ENCODE measurements at places on chromosomes 2 and 18.

DNA sequence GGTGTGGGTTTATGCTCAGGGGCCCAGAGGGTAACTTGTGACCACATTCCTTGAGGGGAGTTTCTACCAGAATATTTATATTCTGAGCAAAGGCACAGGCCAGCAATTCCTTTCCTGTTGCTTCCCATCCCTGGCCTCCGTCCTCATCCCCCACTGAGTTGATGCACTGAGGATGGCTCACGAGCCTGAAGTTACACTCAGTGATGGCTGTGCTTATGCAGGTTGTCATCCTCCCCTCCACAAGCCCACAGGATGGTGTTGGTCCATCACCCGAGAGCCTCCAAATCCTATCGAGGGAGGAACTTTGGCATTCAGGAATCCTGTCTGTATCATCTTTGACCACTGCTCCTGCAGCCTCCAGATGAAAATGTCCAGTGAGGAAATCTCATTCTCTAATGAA is 28.4 kb upstream of the FHOD3 start:
- DNase-seq, result no peak

GRCh38 chr2:207107551-207107950 is 58.2 kb downstream of the KLF7 start:
- no peak for DNase-seq

GRCh38 chr2:70977605-70978205 is 725 bp upstream of the ANKRD53 start:
- DNase-seq, result no peak

- DNase-seq, result no peak
Observed at GRCh38 chr2:63875131-63875527, 33.4 kb downstream of the UGP2 start.

GRCh38 chr18:30406728-30407127 is 635.8 kb downstream of the DSC3 start:
- no peak for DNase-seq

DNA sequence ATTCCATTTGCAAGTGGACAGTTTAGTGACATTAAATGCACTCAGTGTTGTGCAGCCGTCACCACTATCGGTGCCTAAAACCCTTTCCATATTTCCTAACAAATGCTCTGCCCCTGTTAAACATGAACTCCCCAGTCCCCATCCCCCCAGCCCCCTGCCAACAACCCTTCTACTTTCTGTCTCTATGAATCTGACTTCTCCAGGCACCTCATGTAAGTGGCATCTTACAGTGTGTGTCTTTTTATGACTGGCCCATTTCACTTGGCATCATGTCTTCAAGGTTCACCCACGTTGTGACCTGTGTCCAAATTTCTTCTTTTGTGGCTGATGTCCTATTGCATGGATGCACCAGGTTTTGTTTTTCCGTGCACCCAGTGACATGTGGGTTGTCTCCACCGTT is 140.9 kb upstream of the GPC1 start:
- DNase-seq, result no peak

- DNase-seq, result no peak
Observed at GRCh38 chr2:45728458-45728942, 77.0 kb downstream of the PRKCE start.

GRCh38 chr2:25259737-25260124 is 82.0 kb downstream of the DNMT3A start:
- DNase-seq, result no peak

GRCh38 chr2:202306034-202306433 is 40.5 kb downstream of the NOP58 start:
- no peak for DNase-seq

GRCh38 chr18:55753643-55754263 is 165.8 kb upstream of the TCF4 start:
- no peak for DNase-seq

GRCh38 chr2:68134554-68134953 is 23.1 kb upstream of the PNO1 start:
- no peak for DNase-seq

DNA sequence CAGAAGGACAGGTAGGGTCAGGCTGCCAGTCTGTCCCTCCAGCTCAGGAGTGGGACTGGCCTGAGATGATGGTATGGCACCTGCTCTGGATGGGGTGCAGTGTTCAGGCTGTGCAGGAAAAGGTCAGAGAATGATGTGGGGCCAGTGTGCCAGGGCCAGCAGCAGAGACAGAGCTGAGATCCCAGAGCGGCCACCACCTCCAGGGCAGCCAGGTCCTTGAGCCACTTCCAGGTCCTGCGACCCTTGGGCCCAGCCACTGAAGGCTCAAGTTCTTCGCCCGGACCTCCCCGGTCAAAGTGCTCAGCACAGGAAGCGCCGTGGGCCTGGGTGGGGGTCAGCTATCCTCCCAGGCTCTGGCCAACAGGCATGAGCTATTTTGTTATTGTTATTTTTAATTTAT is 12.1 kb upstream of the ARMC9 start:
- no peak for DNase-seq

- no peak for DNase-seq
Observed at GRCh38 chr2:44674473-44675284, 266.8 kb upstream of the SIX3 start.

DNA sequence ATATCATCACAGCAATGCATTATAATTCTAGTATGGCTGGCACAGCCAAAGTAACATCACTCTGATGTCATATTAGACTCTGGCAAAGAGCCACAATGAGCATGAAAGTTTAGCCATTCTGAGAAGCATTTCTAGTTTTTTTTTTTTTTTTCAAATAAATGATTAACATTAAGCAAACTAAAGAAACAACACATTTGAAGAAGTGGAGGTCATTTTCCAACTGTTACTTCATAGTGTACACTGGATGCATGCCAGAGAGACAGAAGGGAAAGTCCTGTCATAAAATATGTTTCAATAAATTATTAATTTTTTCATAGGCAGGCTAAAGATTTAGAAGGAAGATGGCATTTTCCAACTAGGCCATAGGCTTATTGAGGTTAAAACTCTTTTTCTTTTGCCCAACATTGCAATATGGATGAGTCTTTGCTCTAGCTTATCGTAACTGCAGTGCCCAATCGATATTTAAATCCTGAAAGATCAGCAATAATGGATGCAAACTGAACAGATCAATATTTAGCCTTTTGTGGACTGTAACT is 1630.4 kb upstream of the ACVR2A start:
- no peak for DNase-seq

- peak; percentile 26 for DNase-seq
Observed at GRCh38 chr2:179264368-179265081, at the start of gene SESTD1. Gene SESTD1 (minus strand): TSS chr2:179264832. CDS start chr2:179191841, 72,991 bp downstream.

DNA sequence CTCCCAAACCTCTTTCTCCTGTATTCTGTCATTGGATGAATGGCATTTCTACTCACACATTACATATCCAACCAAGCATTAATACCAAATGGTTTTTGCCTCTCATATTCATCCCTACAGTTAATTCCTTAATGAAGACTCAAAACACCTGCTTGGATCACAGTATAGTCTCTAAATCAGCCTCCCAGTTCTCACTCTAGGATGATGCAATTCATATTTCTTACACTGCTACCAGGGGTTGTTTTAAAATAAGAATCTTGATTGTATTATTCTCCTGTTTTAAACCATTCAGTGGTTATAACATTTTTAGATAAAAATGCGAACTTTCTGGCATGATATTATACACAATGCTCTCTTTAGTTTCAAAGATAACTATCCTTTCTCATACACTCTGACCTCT is 281.4 kb upstream of the ZEB2 start:
- DNase-seq, result no peak

GRCh38 chr2:189293164-189293563 is 113.6 kb upstream of the COL5A2 start:
- DNase-seq, result no peak

DNA sequence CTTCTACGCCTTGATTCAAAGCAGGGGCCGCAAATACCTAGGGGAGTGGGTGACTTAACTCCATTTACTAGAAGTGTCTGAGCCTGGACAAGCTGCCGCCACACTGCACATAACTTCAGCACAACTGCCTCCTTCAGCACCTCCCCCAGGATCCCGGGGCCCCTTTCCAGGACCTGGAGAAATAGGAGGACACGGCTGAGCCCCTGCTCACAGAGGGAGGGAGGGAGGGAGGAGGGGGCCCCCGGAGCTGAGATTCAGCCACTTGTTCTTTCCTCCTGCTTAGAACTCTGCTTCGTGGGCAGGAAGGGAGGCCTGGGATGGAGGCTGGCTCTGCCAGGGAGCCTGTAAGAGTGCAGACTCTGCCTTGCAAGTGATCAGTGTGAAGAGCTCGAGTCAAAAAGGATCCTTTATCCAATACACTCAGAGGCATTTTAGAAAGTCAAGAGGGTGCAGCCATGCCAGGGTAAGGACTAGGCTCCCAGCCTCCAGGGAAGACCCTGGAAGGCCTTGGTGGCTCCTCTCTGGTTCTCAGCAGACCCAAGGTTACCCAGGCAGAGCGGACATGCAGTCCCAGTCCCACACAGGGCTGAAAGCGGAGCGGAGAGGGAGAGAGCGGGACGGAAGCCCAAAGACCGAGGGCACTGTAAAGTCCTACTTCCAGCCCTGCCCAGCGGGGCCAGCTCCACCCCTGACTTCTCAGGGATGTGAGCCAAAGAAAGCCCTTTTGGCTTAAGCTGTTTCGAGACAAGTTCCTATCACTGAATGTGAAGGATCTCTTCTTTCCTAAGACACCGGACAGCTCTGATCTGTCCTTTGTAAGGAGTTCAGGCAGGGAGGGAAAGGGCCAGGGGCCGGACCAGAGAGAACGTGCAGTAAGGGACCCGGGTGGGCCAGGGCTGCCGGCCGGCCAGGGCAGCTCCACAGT is 8.6 kb upstream of the ARMC9 start:
- no peak for DNase-seq

- no peak for DNase-seq
Observed at GRCh38 chr2:240814946-240815760, 4.9 kb downstream of the KIF1A start.

DNA sequence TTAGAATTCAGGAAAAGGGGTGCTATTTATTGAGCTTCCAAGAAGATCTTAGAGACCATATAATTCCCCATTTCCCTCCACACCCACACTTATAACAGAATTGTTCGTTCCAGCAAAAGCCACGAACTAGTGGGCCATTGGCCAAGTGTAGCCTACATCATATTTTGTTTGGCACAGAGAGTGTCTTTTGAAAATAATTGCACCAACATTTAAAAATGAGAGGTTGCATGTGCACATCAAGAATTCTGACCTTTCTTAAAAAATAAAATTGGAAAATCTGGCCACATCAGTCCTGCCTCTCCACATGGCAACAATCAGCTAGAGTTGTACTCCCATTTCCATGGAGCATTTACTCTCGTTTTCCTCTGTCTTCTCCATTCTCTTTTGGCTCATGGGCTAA is 655.5 kb upstream of the FANCL start:
- no peak for DNase-seq

DNA sequence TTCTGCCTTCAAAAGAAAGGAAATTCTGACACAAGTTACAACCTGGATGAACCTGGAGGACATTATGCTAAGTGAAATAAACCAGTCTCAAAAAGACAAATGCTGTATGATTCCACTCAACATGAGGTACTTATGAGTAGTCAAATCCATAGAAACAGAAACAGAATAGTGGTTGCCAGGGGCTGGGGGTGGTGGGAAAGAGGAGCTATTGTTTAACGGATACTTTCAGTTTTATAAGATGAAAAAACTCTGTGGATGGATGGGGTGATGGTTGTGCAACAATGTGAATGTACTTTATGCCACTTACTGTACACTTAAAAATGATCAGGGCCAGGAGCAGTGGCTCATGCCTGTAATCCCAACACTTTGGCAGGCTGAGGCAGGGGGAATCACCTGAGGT is 15.4 kb downstream of the SLC35F5 start:
- DNase-seq, result no peak

DNA sequence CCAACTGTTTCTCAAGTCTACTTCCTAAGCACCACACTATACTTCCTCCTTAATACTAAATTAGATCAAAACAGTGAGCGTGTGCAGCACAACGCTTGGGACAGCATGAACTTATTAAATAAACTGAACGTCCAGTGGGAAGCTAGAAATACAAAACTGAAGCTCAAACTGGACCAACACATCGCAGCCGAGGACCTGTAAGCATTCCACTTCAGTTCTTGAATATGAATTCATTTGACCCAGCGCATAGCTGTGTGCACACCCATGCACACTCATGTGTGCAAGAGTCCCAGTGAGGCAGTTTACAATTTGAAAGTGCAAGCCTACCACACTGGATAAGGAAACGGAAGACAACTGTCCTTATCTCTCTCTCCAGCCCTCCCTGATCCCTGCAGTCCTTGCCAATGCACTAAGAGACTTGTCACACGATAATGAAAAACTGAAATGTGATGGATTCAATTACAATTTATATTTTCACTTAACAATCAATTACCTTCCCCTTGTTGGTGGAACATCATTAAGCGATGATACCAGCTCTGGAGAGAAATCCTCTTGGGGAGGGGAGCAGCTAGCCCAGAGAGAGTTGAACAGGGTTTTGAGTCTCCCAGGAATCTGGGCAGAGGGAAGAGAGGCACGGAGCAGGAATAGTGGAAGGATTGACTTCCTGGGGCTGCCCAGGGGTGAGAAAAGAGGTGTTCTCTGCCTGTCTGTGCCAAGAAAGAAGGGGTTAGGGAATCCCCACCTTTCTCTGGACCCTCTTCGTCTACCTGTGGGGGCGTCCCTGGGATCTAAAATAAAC is 186.5 kb upstream of the KLHL29 start:
- DNase-seq, result no peak

DNA sequence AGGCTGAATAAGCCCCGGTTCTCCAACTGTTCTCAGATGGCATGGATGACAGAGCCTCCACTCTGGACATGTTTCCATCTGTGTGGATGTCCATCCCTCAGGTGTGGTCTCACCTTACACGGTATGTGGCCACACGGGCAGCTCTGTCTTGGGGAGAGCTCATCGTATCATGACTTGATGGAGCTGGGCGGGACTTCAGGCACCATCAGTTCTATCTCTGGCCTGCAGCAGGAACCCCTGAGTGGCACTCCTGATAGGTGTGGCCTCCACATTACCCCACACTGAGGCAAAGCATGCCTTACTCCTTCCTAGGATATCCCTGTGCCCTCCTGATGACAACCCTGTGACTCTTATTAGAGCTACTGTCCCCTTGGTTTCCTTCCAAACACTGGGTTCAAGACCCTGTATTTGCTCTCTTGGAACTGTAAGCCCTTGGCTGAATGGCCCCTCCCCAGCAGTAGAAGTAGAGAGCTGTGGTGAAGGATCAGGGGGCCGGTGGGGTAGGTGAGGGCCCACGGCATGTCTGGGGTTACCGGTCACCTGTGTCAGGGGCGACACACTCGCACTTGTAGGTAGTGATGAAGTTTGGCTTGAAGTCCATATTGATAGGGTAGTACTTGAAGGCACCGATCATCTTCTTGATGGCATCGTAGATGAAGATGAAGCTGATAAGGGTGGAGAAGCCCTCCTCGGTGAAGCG is 48.2 kb downstream of the MTHFD2 start:
- no peak for DNase-seq

DNA sequence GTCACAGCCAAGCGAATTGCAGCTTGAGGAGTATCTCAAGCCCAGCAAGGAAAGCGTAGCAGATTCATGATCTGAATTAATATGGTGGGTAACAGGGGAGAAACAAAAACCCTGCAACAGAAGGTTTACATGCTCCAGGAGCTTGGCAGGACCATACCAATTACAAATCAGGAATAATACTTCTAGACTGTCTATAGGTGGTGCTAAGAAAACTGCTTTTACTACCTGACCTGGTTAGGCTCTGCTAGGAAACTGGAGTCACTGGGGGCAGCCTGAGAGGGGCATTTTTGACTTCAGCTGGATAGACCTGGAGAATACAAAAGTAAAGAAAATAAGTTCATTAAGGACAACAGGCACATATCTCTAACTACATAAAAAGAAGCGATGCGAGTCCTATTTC is 24.6 kb upstream of the SPOPL start:
- DNase-seq, result no peak

Data from activated T-helper 1 cell treated with Interleukin-2 at 50 U/mL for 16 hours (primary cell).